Activated CD8-positive, alpha-beta memory T cell treated with anti-CD3 and anti-CD28 coated beads, Interleukin-2, amount 50 U/mL, for 4 hours (primary cell): ENCODE measurements at places on chromosomes 2 and 18.

- no peak for DNase-seq
Observed at GRCh38 chr2:83827618-83828017, 631.5 kb downstream of the SUCLG1 start.

DNA sequence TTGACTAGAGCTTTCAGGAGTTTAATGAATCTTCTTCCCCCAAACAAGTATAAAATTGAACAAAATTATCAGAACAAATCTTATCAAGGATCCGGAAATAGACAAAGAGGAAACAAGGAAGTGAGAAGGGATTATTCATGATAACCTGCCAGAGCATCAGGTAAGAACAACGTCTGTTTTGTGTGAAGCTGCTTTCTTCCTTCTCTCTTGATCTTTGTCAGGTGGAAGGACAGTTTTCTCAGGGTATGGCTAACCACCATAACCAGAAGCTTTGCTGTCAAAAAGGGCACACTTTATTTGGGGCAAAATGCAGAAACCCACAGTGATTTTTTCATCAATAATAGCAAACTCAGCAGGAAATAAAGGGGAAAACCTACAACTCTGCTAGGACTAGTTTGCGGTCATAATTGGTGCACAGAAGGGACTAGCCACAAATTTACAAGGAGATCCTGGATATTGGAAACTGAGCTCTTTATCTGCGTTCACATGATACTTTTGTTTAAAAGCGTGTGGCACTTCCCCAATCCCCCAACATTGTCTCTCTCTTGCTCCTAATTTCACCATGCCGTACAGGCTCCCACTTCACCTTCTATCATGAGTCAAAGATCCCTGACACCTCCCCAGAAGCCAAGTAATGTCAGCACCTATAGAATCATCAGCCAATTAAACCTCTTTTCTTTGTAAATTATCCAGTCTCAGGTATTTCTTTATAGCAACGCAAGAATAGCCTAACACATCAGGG, 124.2 kb downstream of the FSIP2 start:
- DNase-seq: no peak

- no peak for DNase-seq
Observed at GRCh38 chr18:21943456-21943855, 202.9 kb downstream of the MIB1 start.

DNA sequence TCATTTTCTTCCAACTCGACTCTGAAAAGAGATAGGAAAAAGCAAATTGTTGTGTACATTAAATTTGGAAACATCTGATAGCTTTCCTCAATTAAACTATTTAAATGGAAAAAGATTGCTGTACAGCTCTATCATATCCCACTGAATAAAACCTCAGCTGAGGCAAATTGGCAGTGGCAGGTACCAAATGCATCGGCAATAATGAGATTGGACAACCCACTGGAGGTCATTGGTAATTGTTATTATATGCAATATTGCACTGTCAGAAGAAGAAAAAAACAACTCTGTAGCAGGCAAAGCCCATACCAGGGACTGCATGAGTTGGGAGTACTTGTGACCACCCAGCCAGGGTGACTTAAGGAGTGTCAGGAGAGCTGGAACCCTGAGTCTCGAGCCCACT, 291.6 kb upstream of the SKOR2 start:
- DNase-seq: no peak

DNA sequence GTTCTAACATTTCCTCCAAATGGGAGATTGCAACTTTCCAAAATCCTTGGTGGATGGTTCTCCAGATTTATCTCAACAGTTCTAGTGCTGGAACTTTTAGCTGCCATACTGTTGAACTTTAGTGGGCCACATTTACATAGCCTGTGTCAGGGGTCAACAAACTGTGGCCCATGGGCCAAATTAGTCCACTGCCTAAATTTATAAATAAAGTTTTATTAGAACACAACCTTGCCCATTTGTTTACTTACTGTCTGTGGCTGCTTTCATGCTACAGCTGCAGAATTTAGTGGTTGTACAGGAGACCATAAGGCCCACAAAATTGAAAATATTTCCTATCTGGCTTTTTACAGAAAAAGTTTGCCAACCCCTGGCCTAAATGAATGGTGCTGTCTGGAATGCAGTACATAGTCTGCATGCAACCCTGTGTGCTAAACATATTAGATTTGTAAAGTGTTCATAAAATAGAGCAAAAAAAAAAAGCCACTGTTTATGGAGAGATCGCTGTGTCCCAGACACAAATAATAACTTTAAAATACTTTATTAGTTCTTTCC, 30.3 kb downstream of the MGAT5 start:
- no peak for DNase-seq

DNA sequence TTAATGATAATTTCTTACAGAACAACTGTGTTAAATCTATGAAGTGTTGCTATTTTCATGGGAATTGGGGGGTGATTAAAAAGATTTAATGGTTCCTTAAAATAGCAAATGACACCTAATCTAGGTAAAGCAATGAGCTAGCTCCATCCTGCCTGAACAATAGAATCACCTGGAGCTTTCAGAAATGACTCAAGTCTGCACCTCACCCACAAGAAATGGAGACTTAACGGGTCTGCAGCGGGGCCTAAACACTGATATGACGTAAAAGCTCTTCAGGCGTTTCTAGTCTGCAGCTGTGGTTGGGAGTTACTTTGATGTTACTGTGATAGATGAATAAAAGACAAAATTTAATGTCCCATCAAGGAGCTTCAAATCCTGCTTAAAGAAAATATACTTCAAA, 328.2 kb downstream of the RND3 start:
- DNase-seq: no peak

GRCh38 chr2:112600634-112601033, 16.2 kb downstream of the CHCHD5 start:
- DNase-seq: no peak

DNA sequence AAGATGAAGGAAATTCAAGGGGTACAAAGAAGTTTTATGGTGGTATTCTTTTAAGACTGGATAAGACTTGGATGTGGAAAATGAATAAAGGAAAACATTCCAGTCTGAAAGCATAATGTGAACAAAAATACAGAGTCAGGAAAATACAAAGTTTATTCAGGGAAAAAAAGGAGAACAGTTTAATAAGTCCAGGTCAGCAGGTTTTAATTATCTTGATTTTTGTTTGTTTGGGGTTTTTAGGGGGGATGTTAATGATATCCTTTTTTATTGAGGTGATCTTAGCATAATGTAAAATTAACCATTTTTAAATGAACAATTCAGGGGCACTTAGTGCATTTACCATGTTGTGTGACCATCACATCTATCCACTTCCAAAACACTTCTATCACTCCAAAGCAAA, 80.6 kb downstream of the NBAS start:
- DNase-seq: no peak

GRCh38 chr2:47288864-47289263, 114.1 kb upstream of the MSH2 start:
- DNase-seq: no peak

GRCh38 chr2:79824086-79824786, 311.4 kb downstream of the CTNNA2 start:
- DNase-seq: no peak

- no peak for DNase-seq
Observed at GRCh38 chr18:78447211-78447610, 532.4 kb upstream of the SALL3 start.
